ENCODE measurements at places on chromosomes 16 and 17.

- DNase-seq: no peak
These were observed 21.4 kb downstream of the HASPIN start for GRCh38 chr17:3745071-3745470.

DNA sequence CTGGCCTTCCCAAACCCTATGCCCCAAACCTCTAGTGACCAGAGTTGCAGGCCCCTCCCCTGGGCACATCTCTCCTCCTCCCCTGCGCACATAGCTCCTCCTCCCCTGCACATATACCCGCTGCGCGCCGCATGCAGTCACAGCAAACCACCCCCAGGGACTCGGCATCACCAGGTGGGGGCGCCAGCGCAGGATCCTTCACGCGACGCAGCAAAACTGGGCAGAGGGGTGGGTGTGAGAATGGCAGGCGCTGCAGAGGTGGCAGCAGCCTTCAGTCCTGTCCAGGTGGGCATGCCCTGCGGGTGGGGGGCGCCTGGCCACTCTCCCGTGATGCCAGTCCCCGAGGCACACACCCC, 5.6 kb downstream of the CORO6 start:
- peak; percentile 70 for DNase-seq

DNA sequence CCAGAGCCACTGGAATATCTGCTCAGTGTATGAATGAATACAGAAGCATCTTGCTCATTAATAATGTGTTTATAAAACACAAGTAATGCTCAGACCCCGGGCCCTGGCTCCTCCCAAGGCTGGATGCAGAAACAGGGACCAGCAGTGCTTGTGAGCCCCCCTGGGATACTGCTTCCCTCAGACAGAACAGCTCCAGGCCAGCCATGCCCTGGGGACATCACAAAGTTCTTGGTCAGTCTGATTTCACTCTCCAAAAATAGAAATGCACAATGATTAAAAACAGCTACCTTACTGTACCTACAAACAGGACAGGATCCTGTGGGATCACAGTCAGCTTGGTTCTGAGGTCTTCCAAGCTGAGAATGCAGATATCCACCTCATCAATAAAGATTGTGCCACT, 68.2 kb downstream of the ABCC12 start:
- no peak for DNase-seq

DNA sequence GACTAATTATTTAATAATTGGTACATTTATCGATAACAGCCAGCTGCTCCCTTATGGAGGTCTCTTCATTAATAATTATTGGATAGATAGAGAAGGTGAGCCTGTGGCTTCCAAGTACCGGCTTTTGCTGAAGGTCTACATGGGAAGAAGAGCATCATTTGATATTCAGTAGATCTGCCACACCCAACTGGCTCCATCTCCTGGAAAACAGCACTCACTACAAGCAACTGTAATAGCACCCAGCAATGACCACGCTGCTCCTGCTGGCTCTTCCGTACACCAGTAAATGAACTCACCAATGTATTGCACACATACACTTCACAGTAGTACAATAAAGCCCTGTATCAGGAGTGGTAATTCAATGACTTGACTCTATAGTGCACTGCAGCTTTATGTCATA, 19.5 kb downstream of the MARVELD3 start:
- DNase-seq: no peak

DNA sequence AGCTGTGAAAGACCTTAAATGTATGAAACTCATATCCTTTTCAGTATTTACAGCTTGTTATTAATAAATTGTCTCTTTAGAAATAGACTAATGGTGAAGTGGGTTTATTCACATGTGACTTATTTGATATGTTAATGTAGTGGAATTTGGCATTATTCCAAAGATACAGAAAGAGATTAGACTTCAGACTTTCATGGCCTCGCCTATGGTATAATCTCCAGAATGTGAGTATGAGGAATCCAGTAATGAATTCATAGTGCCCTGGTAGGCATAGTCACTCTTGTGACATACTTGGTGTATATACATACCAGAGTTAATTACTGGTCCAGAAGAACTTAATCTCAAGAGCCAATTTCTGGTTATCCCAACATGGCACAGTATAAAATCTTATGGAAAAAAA, 72.7 kb downstream of the OMG start:
- no peak for DNase-seq

DNA sequence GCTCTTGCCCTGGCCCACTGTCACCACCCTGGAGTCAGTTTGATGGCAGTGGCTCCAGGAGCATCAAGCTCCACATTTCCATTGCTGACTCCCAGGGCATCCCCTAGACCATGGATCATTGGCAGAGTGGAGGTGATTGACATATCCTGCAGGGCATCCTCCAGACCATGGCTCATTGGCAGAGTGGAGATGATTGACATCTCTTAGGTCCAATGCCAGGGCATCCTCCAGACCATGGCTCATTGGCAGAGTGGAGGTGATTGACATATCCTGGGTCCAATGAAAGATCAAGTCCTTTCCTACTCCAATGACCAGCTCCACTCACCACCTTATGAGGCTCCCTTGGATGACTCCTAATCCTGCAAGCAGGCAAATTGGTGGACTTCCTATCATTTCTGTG, 174.3 kb upstream of the NLRP1 start:
- DNase-seq: no peak

DNA sequence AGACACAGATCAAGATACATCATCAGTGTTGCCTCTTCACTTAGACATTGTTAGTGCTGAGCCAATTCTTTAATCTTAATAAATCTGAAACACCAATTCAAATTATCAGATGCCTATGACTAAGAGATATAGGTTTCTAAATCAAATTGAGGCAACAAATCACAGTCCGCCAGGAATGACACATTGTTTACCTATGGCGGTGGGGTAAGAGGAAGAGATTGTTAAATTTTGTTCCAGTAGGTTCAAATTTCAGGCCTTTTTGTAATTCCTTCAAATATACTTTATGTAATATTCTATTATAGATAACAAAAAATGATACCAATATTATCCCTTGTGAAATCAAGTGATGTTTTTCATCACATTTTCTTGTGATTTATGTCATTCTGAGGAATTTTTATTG, 145.9 kb downstream of the CDH8 start:
- DNase-seq: no peak

GRCh38 chr17:66975614-66976378, 11.3 kb downstream of the CACNG4 start:
- DNase-seq: no peak

GRCh38 chr17:4110152-4110551, 32.7 kb downstream of the ZZEF1 start:
- DNase-seq: no peak

DNA sequence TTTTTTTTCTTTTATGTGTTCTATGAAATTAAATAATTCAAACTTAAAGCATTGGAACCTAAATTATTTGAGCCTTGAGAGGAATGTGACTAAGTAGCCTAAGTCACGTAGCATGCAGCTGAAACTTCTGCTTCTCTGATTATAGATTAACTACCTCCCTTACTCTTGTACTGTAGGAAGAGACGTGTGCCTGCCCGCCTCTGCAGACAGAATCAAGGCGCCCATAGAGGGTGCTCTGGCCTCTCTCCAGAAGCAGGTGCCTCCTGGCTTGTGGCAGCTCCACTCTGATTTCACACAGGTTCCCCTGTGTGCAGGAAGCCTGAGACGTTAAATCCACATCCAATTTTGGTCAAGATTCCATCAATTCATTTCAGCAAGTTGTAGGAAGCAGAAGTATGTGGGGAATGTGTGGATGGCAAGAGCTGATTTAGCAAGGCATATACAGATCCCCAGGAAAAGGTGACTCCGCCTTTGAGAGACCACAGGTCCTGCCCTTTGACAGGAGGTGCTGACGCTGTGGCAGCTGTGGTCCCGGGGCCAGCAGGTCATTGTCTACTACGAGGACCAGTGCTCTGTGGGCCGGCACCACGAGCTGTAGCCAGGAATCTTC, 1418.8 kb downstream of the CDH11 start:
- peak; percentile 4 for DNase-seq

DNA sequence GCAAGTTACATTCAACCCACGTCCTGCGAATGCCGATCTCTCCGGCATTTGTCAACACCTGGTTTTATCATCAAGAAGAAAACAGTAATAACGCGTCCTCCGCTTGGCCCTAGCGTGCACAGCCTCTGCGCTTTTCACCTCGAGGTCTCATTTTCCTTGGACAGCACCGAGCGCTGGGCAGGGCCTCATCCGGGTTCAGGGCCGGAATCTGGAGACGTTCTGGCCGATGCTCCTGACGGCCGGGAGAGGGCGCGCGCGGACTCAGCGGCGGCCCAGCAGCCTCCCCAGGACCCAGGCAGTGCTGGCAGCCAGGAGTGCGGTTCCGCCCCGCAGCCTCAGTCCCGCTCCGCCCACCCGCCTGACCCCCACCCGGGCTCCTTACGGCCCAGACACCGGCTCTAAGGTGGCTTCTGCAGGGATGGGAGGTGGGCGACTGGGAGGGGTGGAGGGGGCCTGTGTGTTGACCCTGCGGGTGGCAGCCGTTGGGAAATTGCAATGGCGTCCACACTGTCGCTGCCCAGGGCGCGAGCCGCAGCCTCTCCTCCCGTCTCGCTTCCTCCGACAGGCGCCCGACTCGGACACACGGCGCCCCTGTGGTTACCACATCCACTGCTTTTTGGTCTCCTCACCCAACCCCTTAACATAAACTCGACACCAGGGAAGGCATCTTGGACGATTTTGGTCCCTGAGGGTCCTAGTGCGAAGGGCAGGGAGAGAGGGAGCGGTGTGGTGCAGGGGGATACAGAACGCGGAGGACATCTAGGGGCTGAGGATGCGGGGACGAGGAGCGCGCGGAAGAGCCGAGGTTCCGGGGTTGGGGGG, 7.4 kb upstream of the FLYWCH1 start:
- DNase-seq: peak; percentile 85

- no peak for DNase-seq
These were observed 650.4 kb downstream of the WWOX start for GRCh38 chr16:78749745-78750268.

GRCh38 chr17:71666047-71666446, 454.8 kb upstream of the SOX9 start:
- DNase-seq: no peak

DNA sequence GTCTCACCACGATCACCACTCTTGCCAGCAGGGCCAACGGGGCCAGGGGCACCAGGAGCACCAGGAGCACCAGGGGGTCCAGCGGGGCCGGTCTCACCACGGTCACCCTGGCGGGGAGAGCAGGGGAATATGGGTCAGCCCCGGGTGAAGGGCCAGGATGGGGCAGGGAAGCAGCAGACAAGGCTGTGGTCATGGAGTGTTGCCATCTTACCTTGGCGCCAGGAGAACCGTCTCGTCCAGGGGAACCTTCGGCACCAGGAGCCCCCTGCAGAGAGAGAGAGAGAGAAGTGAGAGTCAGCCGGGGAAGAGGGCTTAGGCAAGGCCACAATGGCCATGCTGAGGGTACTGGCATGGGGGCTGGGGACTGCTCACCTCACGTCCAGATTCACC, 12.9 kb downstream of the COL1A1 start:
- DNase-seq: no peak

- peak; percentile 63 for DNase-seq
These were observed 441.0 kb upstream of the SALL1 start for GRCh38 chr16:51592001-51592501.

DNA sequence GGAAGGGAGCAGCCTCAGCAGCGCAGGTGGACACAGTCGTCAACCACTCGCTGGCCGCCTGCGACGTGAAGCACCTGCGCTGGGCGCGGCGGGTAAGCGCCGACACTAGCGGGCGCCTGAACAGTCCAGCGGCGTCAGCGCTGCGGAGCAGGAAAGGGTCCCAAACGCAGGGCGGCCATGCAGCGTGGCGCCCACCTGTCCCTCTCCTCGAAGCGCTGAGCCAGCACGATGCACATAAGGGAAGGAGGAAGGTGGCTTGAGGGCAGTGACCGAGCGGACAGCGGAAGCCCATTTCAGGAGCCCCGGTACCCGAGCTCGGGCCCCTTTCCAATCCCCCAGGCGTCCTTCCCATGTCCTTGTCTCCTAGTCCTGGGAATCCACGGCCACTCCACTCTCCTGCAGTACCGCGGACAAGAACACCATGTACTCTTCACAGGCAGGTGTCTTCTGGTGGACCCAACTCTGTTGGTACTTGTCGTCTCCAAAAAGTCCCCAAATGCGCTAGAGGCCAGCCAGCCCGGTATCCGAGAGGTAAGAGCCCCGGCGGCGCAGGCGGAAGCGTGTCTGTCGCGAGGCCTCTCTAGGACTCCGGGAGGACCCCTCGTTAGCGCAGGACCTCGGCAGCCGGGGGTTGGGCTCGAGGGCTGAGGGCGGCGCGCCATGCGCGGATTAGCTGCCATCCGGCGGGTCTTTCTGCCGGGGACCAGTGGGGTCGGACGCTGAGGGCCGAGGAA, 14.4 kb downstream of the ZNF232 start:
- peak; percentile 94 for DNase-seq

DNA sequence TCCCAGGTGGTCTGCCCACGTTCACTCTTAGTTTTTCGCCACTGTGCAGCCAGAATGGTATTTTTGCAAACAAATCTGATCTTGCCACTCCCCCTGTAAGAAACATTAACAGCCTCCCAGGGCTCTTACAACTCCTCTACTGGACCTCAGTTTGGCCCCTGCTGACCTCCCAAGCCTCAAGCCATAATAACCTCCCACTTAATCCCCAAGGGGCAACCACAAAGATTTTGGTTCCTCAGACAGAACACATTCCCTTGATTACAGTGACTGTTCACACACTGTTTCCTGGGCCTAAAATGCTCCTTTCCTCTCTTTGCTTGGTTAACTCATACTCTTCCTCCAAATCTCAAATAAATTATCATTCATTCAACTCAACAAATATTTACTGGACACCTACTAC, 21.5 kb upstream of the CD300E start:
- no peak for DNase-seq

DNA sequence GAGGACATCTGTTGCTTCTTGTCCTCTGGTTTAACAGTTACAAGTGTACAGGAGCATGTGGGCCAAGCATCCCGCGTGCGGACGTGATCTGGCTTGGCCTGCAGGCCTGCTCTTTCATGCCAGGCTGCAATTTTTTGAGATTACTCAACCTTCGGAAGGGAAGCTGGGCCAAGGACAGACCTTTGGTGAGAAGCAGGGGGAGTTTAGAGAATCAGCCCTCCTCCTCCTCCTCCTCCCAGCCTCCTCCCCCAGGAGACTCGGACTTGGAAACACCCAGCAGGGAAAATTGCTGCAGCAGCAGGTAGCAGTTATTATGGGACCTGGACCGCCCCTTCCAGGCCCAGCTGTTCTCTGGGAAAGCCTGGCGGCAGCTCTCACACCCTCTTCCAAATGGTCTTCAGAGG, 5.1 kb upstream of the KLHL36 start:
- DNase-seq: peak; percentile 30

DNA sequence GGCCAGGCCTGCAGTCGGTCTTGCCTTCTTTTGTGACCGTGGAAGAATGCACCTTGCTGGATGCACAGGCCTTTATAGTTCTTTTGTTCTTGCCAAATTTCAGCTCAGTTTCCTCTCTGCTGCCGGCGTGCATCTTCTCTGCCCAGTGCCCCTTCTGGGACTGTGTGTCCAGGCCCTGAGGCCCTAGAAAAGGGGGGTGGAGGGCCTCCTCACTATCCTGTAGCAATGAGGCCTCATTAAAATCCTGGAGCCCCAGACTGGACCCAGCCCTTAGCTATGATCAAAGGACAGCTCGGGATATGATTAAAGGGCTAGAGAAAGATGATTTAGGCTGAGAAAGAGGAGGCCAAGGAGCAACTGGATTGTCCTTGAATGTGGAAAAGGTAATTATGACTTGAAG, 229.8 kb downstream of the SEC14L1 start:
- no peak for DNase-seq

All from right kidney (tissue), 9 donors.